ENCODE measurements at places on chromosomes 2 and 18.

GRCh38 chr2:238632181-238633060 lies 205.7 kb downstream of the ASB1 start:
- no peak for DNase-seq

GRCh38 chr2:137957033-137957432 lies 7.2 kb upstream of the HNMT start:
- DNase-seq, result no peak

DNA sequence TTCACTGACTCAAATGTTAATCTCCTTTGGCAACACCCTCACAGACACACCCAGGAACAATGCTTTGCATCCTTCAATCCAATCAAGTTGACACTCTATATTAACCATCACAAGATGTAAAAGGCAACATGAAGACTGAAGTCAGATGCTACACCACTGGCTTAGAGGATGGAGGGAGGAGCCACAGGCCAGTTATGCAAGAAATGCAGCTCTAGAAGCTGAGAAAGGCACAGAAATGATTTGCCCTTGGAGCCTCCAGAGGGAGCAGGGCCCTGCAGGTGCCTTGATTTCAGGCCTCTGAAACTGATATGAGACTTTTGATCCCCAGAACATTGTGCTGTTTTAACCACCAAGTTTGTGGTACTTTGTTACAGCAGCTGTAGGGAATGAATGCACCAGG lies 276.3 kb downstream of the KCNS3 start:
- DNase-seq, result no peak

DNA sequence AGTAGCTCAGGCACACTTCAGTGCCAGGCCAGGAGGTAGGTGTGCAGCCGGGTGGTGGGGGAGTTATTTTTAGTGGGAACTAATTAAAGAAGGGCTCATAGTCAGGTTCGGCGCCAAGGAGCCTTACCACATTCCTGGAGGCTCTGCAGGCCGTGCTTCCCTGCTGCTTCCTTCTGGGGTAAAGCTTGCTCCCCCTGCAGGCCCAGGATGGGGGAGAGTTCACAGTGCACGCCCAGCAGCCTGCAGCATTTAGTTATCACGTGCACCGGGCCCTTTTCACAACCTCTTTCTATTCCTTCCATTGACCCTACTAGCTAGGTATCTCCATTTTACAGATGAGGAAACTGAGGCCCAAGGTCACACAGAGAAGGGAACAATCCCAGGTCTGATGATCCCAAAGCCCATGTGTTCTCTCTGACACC lies 2.5 kb downstream of the KCNF1 start:
- no peak for DNase-seq

- DNase-seq, result peak; percentile 95
Observed at GRCh38 chr2:30231212-30231995, at the start of gene LBH. Gene LBH, plus strand, starts transcription at chr2:30231534. Its CDS starts 205 bp downstream, at chr2:30231739.

- no peak for DNase-seq
Observed at GRCh38 chr2:137237055-137237454, 471.7 kb downstream of the THSD7B start.

DNA sequence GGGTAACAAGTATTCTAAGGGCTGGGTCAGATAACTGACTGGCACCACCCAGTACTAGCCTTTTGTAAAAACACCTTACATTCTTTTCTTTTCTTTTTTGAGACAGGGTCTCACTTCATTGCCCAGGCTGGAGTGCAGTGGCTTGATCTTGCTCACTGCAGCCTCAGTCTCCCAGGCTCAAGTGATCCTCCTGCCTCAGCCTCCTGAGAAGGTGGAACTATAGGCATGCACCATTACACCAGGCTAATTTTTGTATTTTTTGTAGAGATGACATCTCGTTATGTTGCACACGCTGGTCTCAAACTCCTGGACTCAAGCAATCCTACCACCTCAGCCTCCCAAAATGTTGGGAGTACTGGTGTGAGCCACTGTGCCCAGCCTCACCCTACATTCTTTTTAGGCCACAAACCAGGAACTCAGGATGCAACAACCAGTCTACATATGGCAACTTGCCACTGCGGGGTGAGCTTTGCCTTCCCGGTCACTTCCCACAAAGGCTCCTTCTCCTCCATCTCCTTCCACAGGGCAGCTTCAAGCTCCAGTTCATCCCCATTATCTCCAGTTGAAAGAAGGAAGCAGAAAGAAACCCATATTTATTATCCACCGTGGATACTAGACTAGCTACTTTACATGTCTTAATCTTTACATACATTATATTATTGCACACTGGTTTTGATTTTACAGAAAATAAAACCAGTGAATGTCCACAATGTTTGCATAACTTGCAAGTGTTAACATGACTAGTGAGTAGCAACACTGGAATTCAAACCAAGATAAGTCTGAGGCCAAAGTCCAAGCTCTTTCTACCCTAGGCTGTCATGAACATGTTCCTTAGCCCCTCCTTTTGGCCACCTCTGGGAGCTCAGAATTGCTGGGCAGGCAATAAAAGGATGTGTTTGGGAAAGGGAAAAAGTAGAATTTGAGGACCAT lies 23.7 kb upstream of the AP1S3 start:
- DNase-seq, result no peak

- DNase-seq, result peak; percentile 84
Observed at GRCh38 chr2:205700331-205701132, 18.2 kb downstream of the NRP2 start.

DNA sequence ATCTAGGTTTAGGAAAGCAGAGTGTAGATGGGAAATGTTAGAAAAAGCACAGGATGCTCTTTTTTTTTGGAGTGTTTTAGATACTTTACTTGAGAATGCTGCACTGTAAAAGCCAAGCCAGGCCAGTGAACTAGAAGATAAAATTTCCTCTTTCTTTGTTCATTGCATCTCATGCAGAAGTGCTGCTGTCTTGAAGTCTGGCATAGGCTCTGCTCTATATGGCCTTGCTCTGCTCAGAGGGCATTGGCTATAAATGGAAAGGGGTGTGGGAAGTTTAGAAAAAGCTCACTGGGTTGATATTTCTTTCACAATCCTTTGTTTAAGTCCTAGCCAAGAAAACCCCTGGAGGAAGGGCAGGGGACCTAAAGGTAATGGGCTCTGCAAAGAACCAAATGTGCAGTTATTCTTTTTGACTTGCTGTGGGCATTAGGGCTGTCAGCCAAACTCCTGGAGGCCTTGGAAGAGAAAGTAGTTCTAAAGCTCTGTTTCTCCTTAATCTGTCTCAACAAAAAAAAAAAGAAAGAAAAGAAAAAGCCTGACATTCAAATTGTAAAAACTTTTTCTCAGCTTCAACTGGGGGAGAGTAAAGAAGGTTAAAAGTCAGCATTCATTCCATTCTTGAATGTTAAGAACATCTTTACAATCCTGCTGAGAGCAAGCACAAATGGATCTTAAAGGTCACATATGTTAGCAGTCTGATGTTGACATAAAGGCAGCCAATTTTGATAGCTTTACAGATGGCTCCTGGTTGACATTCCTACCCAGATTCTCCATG lies 338.3 kb downstream of the GULP1 start:
- DNase-seq, result no peak

DNA sequence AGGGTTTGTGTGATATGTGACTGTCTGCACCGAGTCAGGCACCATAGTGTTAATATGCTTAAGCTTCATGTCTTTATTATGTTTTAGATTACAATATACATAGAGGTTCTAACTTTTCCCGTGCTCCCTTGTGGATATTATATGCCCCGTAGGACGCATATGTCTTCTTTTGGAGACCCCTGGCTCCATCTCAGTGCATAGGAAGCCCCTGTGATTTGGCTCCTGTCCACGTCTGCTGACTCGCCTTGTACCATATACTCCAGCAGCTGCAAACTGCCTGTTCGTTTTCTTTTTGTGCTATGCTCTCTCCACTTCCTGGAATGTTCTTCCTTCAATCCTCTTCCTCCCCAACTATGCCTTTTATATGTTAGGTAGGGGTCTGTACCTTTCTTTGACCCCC lies 110.9 kb downstream of the PTRHD1 start:
- no peak for DNase-seq

- no peak for DNase-seq
Observed at GRCh38 chr18:59848002-59848401, 51.8 kb upstream of the PMAIP1 start.

- no peak for DNase-seq
Observed at GRCh38 chr2:15195813-15196212, 365.3 kb downstream of the NBAS start.

- DNase-seq, result no peak
Observed at GRCh38 chr2:180656455-180656847, 324.0 kb upstream of the UBE2E3 start.

DNA sequence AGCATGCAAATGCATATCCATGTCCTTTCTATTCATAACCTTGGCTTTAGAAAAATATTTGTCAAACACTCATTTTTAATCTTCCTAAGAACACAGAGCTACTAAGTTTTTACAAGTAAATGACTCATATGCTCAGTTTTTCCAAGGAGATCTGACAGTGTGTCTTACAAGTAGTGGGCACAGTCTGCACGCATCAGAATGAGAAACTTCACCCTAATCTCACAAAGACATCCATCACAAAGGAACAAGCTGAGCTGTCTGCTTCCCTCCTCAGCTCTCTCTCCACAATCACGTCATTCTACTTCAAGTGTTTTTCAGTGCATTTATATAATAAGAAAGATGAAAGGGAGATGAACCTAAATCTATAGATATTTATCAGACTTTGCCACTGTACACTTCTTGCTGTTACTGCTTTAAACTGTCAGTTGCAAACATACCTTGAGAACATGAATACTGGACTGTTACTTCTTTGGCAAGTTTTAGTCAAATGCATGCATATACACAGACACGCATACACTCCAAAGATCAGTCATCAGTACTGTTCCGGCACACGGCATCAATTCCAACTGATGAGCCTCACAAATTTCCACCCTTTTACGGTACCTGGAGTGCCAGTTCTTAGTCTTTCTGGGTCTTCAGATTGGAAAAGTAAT lies 75.7 kb downstream of the RBMS1 start:
- DNase-seq, result no peak

- DNase-seq, result peak; percentile 78
Observed at GRCh38 chr2:15763106-15763821, 171.6 kb downstream of the DDX1 start.

- no peak for DNase-seq
Observed at GRCh38 chr2:134079373-134079772, 174.5 kb upstream of the MGAT5 start.

DNA sequence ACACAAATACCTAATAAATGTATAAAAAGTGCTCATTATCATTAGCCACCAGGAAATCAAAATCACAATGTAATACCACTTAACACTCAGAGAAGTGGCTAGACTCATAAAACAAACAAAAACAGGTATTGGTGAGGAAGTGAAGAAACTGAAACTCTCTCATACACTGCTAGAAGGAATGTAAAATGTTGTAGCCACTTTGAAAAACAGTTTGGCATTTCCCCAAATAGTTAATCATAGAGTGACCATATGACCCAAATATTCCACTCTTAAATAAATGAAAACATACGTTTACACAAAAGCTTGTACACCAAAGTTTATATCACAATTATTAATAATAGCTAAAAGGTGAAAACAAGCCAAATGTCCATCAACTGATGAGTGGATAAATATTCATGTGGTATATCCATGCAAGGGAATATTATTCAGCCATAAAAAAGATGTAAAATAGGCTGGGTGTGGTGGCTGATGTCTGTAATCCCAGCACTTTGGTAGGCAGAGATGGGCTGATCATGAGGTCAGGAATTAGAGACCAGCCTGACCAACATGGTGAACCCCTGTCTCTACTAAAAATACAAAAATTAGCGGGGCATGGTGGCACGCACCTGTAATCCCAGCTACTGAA lies 86.2 kb upstream of the COL5A2 start:
- DNase-seq, result no peak

Measured in posterior vena cava (tissue), 2 donors.